GM12878 (cell line): ENCODE measurements at places on chromosomes 16 and 17. TPM values are rescaled to one million over a fixed set of nuclear protein-coding genes. Genes with fewer than 3 reads are reported as not detected.

The HP gene
- not detected in 2 replicates for polyA plus RNA-seq

The KRT27 gene
- not detected in 2 replicates for polyA plus RNA-seq

The PITPNM3 gene
- polyA plus RNA-seq, result 0.19 TPM in 1 of 2 replicates, not detected in the other

The ADPRM gene
- 7.8 and 8.3 TPM in 2 replicates for polyA plus RNA-seq

The VTN gene
- polyA plus RNA-seq, result not detected in 2 replicates

DNA sequence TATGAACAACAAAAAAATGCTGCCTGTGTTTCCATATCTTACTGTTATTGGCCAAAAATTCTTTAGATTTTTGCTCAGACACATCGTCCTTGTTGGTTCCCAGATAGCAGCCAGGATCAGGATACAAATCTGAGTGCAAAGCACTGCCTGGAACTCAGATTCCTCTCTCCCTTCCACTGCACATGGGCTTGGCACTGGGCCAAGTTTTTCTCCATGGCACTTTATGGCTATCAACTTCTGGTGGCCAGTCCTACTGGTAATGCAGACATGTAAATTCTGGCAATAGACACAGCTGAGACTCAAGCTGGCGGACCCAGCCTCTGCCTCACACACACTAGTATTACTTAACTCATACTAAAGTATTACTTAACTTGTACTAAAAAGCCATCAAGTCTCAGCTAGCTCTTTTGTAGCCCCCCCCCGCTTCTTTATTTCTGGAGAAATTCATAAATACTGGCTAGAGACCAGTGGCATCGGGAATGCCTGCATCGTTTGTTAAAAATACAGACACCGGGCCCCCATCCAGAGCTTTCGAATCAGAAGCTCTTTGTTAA, 181.2 kb upstream of the COX10 start:
- DNase-seq, result no peak

GRCh38 chr17:75783803-75784472, 668 bp upstream of the UNK start:
- DNase-seq, result no peak

DNA sequence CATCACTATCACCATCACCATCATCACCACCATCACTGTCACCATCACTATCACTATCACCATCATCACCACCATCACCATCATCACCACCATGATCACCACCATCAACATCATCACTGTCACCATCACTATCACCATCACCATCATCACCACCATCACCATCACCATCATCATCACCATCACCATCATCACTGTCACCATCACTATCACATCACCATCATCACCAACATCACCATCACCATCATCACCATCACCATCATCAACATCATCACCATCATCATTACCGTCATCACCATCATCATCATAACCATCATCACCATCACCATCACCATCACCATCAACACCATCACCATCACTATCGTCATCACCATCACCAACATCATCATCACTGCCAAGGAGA, 273.8 kb downstream of the FOXL1 start:
- no peak for DNase-seq

DNA sequence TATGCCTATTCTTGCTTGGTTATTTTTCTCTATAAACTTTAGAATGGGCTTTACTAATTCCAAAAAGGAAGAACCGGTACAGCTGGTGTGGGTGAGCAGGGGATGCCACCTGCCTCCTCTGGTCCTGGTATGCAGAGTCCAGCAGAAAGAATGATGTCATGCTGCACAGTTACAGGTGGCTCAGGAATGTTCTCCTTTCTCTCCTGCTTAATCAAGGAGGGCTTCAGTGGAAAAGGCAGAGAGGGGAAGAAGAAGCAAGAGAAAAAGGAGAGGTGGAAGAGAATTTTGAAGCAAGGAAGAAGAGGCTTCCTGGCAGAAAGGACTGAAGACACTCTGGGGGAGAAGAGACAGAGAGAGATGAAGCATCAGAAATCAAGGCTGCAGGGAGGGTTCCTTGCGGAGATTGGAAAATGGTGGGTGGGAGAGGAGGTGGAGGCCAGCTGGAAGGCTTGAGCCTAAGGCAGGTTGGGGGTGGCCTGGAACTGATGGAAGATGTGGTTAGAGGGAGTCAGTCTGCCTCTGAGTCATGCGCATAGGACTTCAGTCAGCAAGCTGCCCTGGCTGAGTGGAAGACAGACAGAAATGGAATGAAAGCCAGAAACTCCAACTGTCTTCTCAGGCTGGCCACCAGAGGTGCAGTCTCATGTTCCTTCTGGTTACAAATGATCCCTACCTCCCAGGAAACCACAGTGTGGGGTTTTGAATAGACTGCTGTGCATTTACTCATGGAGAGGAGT, 64.6 kb upstream of the CRHR1 start:
- no peak for DNase-seq

DNA sequence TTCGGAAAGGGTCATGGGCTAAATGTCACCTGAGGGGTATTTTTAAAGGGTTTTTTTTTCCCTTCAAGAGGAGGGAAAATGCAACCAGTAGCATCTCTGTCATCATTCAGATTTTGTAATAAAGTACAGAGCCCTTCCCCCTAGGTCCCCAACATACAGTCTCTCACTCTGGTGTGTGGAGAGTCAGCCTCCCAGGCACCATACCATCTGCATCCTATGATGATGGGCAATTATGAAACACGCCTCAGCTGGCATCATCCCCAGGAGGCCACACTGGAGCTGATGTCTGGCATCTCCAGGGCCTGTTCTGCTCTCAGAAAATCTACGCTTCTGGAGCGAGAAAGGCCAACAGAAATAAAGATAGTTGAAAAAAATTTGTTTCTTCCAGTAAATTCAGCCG, 32.0 kb downstream of the TBX4 start:
- DNase-seq, result no peak

GRCh38 chr17:71632328-71632727, 488.5 kb upstream of the SOX9 start:
- no peak for DNase-seq

- DNase-seq, result no peak
Measured at GRCh38 chr17:56262803-56263202, 109.5 kb downstream of the ANKFN1 start.

- no peak for DNase-seq
Measured at GRCh38 chr17:8153957-8154607, 1.9 kb upstream of the PER1 start.

DNA sequence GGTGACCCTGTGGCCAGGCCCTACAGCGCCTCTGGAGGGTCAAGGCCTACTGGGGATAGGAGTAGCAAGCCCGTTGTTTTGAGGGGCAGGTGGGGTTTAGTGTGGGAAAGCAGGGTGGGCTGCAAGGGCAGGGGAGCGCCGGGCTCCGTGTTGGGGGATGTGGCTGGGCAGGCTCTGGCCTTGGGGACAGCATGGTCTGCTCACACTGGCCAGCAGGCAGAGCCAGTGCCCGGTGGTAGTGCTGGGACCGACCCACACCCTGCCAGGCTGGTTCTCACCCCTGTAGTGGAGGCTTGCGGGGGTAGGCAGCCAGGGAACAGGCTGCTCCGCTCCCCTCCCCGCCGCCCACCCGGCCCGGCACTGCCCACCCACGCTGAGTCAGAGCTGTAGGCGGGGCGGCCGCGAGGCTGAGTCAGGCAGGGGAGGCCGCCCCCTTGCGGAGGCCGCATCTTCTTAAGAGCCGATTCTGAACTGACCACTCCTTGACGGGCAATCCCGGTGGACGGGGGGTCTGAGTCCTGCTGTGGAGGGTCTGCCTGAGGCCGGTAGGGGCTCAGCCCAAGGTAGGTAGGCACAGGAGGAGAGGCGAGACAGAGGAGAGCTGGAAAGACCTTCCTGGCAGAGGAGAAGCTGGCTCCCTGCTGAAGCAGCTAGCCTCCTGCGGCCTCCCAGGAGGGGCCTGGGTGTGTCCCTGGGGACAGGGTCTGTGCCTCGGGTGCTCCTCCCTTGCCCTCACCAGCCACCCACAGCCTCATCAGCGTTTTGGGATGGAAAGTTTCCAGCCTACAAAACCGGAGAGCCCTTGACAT, 62.4 kb downstream of the BAIAP2 start:
- DNase-seq, result no peak

DNA sequence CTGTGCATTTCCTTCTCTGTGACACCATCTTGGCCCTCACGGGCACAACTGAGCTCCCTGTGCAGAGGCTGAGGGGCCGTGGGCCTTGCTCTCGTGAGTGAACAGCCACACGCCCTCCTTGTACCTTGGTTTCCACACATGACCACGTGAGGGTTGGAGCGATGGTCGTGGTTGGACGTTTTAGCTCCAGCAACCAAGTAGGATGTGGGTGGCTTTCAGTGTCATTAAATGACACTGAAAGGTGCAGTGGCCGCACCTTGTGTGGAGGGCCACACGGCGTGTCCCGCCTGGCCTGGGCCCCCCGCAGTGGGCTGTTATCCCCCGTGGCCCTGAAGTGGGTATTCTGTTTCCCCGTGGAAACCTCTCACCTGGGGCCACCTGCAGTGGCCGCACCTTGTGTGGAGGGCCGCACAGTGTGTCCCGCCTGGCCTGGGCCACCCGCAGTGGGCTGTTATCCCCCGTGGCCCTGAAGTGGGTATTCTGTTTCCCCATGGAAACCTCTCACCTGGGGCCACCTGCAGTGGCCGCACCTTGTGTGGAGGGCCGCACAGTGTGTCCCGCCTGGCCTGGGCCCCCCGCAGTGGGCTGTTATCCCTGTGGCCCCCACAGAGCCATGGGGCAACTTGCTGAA, 28.2 kb downstream of the ACSF3 start:
- no peak for DNase-seq

DNA sequence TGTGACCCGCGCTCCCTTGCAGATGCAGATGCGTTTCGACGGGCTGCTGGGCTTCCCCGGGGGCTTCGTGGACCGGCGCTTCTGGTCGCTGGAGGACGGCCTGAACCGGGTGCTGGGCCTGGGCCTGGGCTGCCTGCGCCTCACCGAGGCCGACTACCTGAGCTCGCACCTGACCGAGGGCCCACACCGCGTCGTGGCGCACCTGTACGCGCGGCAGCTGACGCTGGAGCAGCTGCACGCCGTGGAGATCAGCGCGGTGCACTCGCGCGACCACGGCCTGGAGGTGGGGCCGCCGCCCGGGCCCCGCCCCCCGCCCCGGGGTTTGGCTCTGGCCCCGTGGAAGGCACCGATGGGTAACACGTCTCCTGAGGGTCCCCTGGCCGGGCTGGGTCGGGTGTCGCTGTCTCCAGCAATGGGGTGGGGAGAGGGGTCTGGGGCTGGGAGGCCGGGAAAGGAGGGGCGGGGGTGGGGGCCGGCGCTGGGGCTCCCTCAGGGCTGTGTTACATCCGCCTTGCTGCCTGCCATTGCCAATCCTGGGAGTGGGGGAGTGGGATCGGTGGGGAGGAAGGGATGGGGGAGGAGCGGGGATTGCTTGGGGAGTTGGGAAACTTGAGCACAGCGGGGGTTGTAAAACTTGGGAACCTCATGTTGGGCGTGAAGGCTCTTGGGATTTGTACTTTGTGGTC, 737 bp downstream of the NUDT16L1 start:
- no peak for DNase-seq

DNA sequence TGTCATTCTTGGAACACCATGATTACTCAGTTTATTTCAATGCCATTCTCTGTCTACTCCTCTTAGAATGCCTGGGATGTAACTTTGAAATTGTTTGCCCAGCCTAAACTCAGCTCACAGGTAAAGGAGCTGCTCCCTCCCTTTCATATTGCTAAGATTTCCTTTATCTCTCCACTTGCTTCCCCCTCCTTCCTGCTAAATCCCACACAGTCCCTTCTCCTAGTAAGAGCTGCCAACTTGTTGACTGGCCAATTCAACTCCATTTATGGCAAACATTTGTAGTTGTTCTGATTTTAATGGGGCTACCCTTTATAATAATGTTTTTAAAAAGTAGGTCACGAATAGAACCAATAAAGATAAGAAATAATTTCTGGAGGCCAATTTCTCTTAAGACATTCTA, 146.1 kb downstream of the SKAP1 start:
- no peak for DNase-seq

DNA sequence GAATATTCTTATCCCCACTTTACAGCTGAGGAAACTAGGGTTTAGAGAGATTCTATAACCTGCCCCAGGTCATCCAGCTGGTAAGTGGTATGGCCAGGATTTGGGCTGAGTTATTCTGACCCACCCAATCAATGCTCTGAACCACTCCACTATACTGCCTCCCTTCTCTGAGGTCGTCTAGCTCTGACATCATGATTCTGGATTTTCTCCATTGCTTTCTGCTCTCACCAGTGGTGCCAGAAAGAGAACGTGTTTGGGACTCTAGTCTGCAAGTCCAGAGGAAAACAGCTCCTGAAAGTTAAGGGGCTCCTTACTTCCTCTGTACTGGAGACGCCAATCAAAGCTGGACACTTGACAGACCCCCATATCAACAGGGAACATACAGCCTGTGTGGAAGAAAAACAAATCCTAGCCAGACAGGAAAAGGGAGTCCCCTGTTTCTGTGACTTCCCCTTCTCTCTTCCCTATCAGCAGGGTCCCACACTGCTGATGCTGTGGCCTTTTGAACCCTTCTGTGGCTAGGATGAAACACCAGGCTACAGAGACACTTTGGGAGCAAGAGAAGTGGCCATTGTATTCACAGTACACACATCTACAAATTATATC, 6.0 kb upstream of the EZH1 start:
- no peak for DNase-seq

DNA sequence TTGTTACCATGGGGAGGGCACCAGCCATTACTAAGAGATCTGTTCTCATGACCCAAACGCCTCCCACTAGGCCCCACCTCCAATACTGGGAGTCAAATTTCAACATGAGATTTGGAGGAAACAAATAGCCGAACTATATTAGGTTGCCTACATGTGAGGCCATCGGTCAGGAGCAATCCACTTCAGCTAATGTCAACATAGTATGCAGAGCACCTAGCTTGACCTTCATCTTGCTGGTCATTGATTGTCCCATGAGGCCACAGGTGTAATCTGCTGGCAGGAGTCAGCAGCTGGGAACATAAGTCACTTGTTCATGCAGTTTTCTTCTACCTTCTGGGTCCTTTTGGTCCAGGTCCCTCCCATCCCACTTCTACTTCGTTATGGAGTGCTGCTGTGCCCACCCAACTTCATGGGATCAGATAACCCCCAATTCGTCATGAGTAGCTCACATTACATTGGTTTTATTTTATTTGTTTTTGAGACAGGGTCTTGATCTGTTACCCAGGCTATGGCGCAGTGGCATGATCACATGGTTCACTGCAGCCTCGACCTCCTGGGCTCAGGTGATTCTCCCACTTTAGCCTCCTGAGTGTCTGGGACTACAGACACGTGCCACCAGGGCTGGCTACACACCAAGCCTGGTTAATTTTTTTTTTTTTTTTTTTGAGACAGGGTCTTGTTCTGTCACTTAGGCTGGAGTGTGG, 5.9 kb upstream of the KPNA2 start:
- no peak for DNase-seq
